Right cardiac atrium (tissue), 5 donors: ENCODE measurements at places on chromosomes 16 and 17. TPM values are rescaled to one million over a fixed set of nuclear protein-coding genes. Genes with fewer than 3 reads are reported as not detected.

DNA sequence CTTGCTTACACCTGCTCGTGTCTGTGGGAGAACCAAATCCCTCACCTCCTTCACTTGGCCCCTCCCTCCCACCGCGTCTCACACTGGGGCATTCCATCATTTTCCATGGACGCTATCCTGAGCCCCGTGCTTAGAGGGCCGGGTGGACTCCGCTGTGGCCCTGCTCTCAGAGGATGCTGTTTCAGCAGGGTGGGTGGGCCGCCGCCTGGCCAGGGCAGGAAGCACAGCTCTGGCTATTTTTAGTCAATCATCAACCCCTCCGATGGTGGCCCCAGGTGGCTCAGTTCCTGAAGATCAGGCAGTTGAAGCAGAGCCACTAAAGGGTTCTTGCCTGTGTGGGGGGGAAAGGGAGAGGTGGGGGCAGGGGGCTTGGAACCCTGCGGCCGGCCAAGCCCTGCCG is 230.3 kb downstream of the ENGASE start:
- no peak for DNase-seq

DNA sequence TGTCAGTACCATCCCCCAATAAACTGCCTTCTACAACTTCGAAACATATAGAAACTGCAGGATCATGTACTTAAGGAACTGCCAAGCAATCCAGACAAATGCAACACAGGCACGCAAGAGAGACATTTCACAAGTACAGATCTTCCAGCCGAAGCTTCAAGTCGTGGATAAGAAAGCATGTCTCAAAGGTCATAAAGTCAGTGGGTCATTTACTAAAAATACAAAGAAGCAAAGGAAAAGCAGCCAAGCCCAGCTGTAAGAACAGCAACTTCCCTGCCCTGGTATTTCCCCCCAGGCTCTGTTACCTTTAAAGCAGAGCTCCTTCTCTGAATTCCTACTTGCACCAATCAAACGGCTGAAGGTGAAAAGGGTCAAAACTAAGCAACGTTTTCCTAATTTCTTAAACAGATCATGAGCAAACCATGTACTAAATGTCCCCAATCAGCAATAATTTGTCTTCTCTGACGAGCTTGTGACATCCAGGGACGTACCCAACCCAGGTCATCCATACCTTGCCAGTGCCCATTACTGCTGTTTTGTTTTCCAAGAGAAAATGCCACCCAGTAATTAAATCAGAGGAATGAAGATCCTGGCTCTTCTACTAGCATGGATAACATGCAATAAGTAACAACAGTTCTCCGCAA is 1.7 kb downstream of the AKTIP start:
- DNase-seq, result no peak

DNA sequence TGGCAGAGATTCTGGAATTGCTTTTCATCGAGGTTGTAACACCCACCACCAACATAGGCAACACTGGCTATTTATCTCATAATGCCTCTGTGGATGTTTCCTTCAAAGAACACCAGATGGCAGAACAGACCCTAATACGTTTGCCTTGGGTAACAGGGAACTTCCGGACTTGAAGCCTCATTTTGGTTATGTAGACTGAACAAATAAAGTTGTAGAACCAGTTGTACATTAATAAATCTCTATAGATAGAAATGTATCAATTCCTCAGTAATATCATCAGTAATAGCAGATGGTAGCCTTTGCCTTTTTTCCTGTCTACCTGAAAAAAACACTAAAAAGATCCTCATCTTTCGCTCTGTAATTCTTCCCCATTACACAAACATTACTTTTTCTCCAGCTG is 25.9 kb upstream of the APOH start:
- DNase-seq, result no peak

NKD1 gene
- 1.6 TPM for total RNA-seq

DNA sequence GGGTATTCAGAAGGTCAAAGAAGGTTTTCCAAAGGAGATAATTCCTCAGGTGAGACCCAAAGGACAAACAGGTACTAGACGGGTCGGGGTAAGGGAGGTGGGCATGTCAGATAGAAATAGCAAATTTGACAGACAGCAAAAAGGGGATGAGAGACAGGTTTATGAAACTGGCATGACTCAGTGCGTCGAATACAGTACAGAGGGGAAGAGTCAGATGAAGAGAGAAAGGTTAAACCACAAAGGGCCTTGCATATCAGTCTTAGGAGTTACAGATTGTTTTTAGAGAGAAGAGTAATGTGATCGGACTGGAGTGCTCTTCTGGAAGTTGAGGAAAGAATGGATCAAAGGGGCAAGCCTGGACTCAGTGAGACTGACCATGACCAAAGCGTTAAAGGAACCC is 88.4 kb downstream of the ZZEF1 start:
- DNase-seq, result no peak

SDR42E2 gene
- total RNA-seq, result not detected

DNA sequence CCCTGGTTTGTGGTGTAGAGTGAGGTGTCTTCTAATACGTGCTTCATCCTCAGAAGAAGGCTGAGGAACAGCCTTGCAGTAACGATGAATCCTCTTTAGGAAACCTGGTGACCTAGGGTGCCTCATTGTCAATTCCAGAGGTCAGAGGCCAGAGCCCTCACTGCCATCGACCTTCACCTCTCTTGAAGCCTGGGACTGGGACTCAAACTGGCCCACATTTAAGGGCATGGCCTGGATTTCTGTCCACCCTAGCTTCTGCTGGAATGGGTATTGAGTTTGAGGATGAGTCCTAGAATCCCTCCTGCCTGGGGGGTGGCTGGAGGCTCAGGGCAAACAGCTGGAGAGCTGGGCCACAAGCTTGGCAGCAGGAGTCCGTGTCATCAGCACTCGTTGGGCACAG is 38.6 kb downstream of the ELAC2 start:
- DNase-seq, result no peak

TP53TG3B gene
- total RNA-seq, result not detected

GRCh38 chr17:58605470-58605869 is 86.4 kb downstream of the TEX14 start:
- DNase-seq, result no peak

- DNase-seq, result no peak
These were observed 35.1 kb upstream of the CHMP6 start for GRCh38 chr17:80956321-80957190.

- DNase-seq, result no peak
These were observed 55.7 kb downstream of the PLD6 start for GRCh38 chr17:17150448-17150800.

- DNase-seq, result no peak
These were observed 229.5 kb downstream of the FTO start for GRCh38 chr16:53933407-53933806.

DNA sequence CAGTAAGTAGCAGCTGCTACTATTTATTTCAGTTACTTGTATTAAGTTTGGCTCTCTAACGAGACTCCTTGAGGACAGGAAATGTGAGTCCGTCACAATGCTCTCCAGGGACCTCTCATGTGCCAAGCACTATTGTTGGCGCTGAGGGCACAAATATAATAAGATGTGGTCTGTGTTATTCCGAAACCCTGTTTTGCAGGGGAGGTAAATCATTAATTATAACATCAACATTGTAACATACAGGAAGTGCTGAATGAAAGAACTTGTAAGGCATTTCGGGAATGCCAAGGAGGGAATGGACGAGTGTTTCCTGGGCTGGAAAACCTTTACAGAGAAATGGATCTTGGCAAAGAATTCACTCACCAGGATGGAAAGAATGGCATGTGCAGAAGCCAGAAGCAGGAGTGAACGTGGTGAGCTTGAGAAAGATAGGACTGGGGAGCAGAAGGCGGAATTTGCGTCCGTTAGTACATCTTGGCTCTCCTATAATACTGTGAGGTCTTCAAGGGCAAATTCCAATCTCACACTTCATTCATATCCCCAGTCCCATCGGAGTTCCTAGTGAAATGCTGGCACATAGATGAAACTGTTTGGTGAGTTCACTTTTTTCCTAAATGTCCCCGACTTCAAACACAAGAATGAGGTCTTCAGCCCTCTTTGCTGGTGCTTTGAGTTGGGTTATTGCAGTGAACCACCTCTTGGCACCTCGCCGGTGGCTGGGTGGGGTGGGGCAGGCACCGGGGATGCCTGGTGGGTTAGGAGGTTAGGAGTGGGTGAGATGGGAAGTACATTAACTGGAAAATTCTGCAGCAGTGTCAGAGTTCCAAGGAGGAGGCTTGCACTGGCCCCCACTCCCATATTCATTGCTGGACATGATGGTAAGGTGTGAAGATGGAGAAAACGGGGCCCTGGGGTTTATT is 11.5 kb downstream of the TAC4 start:
- DNase-seq, result no peak

DNA sequence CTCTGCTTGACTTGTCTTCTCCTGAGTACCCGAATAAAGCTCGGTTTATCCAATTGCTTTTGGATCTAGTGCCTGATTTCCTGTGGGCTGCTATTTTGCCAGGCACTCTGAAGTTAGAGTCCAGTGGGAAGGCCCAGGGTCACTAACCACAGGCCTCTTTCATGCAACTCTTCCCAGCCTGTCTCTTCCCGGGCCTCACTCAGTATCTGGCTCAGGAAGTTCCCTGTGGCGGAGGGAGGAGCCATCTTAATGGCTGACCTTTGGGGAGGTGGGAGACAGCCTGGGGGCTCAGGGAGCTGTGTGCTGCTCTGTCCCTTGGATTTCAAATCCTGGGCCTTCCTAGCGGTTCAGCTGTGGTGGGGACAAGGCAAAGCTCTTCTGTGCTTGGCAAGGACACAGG is 328.5 kb downstream of the SLC39A11 start:
- no peak for DNase-seq

- DNase-seq, result no peak
These were observed 165.5 kb downstream of the GRIN2A start for GRCh38 chr16:10016752-10017151.

DNA sequence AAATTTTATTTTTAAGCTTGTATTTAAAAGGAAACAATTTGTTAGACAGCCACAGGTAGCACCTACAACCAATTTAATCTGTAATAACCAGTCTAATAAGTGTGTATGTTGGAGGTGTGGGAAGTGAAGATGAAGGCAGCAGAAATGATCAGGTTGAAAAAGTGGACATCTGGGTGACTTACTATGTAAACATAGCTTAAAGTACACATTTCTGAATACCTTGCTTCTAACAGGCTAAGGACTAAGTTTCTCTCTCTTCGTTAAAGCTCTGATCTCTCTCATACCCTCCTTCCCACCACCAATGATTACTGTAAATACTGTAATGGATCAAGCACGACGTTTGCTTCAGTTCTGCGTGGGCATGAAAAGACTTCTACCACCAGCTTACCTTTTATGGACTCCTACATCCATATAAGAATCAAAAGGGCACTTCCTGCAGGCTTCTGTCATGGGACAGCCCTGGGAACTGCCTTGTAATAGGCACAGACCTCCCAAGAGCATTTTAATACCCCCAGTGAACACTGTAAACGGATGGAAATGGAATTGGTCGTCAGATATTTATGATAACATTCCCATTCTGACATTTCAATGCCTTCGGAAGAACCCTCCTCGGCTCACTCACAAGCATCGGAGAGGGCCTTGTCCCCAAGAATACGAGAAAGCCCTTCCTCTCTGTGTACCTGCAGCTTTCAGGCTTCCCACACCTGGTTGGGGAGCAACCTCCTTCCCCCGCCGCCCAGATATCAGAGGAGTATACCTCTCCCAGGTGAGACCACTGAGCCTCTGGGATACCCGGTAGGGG is 700 bp downstream of the CCDC43 start:
- no peak for DNase-seq

SOX9 gene
- 10.5 TPM for total RNA-seq

HNF1B gene
- total RNA-seq, result not detected

KRTAP4-9 gene
- total RNA-seq, result not detected

DNA sequence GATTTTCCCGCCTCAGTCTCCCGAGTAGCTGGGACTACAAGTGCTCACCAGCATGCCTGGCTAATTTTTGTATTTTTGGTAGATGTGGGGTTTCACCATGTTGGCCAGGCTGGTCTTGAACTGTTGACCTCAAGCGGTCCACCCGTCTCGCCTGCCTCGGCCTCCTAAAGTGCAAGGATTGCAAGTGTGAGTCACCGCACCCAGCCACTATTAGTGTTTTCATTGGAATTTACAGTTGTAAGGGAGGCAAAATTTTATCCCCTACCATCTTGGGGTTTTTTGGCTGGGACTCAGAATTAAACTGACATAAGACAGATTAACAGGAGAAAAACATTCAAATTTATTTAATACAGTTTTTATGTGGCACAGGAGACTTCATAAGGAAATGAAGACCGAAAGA is 12.3 kb upstream of the MYCBPAP start:
- DNase-seq, result no peak

- DNase-seq, result no peak
These were observed 206.8 kb downstream of the PRKCA start for GRCh38 chr17:66508896-66509844.

DNA sequence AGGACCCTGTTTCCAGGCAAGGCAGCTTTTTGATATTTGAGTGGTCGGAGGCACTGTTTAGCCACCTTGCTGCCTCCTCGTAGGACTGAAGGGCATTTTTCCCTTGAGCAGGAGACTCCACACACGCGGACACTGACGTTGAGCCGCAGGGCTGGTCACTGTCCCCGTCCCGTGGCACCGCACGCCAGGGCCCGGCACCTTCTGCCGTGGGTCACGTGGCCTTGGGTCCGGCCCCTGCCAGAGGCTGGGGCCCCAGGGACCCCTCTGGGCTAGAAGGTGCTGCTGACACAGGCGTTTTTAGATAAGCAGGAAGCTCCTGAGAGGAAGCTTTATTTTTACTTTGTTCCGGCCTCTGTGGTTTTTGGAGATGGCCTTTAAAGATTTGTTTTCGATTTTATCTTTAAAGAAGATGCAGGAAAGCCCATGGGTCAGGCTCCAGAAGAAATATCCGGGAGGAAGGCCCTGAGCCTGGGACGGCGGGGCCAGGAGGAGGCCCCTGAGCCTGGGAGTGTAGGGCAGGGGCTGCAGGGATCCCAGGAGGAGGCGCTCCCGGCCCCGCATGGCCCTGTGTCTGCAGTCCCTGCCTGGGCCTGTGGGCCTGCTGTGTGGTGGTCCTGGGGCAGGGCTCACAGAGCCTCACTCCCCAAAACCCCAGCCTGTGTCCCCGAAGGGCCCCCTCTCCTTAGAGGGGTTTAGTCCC is 30.5 kb upstream of the GNG13 start:
- DNase-seq, result no peak

BTBD17 gene
- not detected for total RNA-seq
